ENCODE measurements at places on chromosomes 12 and 14.

DNA sequence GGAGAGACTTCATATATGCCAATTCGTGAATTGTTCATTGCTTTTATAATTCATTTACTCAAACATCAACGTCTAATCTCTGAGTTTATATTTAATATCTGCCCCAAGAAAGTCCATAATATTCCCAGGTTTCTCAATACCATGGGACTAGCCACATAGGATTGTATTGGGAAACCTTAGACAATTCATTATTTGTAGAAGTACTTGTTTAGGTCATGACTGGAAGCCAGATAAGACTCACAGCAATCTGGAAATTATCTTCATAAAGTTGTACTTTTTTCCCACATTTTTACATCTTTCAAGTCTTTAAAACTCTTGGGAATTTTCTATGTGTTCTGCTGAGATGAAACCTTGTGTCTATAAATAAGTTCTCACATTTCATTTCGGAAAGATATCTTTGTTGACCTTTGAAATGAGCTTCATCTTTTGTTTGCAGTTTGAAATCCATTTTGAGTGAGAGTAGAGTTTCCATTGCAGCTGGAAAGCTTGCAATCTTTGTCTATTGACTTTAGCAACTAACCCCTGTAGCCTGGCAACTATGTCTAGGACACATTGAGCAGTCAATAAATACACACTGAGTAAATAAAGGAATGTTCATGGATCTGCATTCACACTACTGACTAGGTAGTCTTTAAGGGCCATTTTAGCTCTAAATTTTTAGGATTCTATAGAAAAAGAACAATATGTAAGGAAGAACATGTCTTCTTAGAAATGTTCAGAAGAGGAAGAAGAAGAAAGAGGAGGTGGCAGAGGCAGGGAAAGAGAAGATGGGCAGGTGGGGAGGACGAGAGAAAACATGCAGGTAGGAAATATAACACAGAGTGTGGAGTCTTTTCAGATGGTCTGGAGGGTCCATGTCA is 154.4 kb downstream of the LRIG3 start:
- DNase-seq, result no peak

- DNase-seq, result no peak
These were observed 39.3 kb downstream of the CCDC177 start for GRCh38 chr14:69535230-69535848.

DNA sequence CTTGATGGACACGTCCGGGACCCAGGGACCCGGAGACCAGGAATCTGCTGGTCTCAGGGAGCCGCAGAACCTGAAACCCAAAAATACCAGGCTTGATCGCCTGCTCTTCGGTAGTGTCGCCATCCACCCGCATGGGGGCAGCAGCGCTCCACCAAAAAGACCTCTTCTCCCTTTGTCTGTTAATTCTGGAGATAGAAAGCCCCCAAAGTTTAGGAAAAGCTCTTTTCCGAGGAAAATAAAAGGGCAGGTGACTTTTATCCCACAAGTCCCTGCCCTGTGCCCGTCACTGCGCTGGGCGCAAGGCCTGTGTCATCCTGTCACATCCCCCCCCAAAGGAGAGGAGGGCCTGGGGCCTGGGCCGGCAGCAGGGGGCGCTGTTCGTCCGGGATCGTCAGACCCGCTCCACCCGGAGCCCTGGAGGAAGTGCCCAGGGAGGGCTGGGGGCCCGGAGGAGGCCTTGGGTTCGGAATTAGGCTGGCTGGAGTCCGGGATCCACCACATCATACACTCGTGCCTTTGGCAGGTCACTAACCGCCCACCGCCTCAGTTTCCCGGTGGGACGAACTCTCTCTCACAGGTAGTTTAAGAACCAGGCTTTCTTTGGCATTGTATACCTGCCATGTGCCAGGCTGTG is 31.9 kb downstream of the DAD1 start:
- DNase-seq, result peak; percentile 88

GRCh38 chr14:31960039-31960438 is 117.1 kb upstream of the ARHGAP5 start:
- no peak for DNase-seq

- no peak for DNase-seq
These were observed 95.4 kb upstream of the CDKN3 start for GRCh38 chr14:54301359-54301758.

GRCh38 chr14:90355540-90356518 is 24.1 kb upstream of the NRDE2 start:
- no peak for DNase-seq

- no peak for DNase-seq
These were observed 1.8 kb downstream of the LRIG3 start for GRCh38 chr12:58918469-58918844.

GRCh38 chr12:1794440-1795090 is 25.8 kb upstream of the LRTM2 start:
- no peak for DNase-seq

DNA sequence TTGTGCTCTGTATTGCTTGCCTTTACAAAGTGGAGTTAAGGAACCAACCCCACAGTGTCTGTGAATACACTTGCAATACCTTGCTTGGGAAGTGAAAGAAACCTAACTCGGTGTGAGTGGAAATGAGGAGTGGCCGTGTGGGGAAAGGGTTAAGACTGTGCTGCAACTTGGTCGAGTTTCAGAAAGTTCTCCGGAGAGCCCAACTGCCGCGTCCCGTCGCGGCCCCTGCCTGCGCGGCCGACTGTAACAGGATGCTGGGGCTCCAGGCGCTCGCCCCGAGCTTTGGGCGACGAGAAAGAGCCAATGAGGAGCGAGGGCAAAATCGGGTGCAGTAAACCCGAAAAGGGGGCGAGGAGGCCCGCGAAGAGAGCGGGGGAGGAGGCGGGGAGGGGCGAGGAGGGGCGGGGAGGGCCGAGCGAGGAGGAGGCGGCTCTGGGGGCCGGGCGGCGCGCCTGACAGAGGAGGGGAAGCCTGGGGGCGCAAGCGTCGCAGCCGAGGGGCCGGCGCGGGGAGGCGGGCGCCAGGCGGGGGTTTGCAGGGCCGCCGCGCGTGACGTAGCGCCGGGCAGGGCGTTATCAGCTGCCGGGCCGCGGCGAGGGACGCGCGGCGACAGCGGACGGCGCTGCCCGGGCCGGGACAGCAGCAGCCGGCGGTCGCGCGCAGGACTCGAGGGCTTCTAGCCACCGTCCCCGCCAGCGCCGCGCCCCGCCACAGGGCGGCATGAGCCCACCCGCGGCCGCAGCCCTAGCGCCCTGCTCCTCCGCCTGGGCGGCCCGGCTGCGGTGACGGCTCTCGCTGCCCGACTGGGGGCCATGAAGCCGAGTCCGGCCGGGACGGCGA is at the start of gene DACT1:
Gene DACT1 (plus strand): TSS at position 572 of the 840 bp plus-strand sequence. CDS start 241 bp downstream, at position 813.
- no peak for DNase-seq

DNA sequence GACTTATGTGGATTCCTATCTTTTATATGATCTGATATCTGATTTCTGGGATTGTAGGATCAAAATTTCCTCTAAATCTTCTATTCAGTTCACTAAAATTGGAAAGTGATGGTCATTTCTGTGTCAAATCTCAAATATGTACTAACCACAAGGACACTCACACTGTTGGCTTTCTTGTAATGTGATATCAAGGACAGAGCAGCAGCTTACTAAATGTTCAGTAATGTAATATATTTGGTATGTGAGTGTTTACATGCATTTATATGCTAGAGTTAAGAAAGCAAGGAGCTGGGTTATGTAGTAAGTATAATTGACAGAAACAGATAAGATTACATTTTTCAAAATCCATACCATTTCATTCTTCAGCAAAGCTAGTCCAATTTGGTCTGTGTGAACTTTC is 16.5 kb downstream of the PUS7L start:
- no peak for DNase-seq

DNA sequence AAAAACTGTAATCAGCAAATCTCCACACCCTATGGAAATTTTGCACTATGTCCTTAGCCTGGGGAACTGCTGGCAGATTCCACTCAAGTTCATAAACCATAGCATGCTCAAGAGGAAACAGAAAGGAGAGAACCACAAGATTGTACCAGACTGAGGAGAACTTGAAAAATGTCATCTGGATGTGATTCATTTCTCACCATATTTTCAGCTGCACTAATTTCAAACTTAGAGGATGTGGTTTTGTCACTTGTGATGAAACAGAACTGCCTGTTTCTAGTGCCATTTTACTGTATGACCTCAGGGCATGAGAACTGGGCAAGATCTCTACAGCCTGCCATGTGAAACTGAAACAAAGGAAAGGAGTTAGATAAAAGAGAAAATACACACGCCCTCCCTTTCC is 1493.1 kb upstream of the FLRT2 start:
- DNase-seq, result peak; percentile 63

DNA sequence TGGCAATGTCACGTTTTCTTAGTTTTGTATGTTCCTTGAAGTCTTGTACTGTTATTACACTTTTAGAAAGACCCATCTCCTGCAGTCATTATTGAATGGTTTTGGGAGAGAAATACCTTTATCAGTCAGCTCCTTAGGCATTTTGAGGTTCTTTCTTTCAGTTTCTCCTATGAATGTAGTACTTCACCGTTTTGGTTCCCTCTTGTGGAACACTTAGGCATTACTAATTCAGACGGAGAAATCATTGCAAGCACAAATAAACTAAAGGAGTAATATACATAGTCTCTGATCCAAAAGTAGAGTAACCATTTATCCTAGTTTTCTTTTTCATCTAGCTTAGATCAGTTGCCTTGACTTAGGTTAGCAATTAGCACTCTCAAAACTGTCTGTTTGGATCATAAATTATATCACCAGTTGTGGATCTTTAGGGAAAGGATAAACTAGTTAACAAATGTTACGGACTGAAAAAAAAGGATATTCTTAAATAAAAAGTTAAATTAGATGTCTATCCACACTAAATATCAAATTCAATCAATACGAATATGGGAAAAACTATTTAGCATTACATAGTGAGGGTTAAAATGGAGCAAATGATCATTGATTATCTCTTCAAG is 1538.3 kb upstream of the SEL1L start:
- DNase-seq, result no peak

DNA sequence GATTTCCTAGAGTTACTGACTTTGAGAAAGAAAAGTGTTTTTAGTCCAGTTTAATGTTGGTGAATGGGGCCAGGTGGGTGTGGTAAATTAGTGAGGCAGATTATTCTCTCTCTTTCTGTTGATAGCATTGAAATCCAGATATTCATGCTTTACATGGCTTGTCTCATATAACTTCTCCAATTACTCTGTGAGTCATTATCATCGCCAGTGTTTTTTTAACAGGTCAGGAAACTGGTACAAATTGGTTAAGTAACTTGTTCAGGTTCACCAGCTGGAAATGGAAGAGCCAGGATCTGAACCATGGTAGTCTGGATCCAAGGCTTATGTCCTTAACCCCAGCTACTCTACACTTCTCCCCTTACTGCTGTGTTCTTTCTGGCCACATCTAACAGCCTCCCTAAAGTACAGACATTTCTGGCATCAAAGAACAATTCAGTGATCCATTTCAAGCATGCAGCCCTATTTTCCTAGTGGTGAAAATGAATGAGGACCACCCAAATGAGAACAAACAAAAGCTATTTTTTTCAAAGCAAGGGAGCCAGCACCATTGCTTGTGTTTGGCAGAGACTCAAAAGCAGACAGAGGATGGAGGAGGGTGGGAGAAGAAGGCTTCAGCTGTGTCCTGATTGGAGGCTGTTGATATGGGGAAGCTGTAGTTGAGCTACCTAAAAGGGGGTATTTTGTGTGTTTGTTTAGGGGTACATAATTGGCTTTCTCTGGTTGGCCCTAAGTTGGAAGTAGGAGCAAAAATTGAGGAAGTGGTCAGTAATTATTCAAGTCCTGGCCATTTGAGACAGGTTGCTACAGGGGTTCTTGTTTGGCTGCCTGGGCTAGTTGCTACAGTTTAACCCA is 1.7 kb downstream of the IRAK3 start:
- DNase-seq, result peak; percentile 69

DNA sequence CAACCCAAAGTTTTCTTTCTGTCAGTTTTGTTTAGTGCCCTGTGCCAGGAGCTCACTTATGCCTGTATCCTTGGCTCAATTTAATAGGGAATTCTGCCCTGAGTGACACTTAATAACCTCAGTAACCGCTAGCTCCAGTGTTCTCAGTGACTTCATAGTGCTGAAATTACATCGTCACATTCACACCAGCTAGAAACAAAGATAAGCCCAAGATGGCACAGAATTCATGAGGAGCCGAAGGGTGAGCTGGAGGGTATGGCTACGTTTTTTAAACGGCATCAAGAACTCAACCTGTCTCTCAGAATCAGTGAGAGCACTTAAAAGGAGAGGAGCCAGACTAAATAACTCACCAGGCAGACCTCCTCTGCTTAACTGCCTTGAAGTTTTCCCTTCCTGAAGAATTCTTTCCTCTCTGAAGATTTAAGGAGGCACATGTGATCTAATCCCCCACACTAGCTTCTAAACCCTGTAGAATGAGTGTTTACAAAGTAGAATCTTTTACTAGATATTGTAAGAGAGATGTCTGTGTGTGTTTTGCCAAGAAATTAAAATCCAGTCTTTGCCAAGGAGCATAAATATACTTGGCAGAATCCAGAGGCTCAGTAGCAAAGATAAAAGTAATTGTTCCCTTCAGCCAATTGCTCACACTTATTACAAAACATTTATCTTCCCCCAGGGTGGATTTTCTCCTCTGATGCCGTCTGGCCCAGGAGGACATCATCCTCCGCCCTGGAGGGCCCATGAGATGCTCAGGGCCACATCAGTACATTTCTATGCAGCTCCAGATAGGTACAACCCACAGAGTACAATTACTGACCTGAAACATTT is 37.3 kb downstream of the PTGER2 start:
- DNase-seq, result no peak

GRCh38 chr14:105166571-105167302 is 1.8 kb downstream of the JAG2 start:
- DNase-seq, result no peak

DNA sequence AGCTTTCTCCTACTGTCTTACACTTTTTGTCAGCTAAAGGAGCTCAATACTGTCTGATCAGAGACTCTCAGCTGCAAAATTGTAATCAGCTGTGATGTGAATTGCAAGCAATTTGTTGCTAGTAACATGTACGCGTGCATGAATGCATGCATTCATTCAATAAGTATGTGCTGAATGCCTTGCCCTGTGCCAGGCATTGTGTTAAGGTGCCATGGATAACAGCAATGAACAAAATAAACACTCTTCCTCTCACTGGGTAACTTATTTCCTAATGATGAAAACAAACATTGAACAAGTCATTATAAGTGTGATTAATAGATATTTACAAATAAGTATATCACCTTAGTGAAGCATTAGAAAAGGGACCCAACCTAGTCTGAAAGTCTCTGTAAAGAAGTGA is 163.2 kb upstream of the ARID2 start:
- no peak for DNase-seq

DNA sequence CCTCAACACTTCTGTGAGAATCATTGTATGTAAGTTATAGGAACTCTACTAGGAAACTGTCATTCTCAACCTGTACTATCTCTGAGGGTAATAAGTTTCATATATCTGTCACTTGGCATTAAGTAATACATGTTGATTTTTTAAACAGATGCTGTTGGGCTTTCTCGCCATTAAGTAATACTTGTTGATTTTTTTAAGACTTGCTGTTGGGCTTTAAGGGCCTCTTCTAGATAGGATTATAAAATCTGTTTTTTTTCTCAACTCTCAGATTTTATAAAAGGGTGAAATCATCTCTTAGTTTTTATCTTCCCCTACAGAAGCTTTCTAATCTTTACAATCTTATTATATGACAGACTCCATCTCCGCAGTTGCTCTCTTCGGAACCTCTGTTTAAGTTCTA is 5.6 kb downstream of the WASHC4 start:
- no peak for DNase-seq
